CD4-positive, CD25-positive, alpha-beta regulatory T cell (primary cell): ENCODE measurements at places on chromosomes 1 and 21.

GRCh38 chr1:38942664-38943428, 1.2 kb upstream of the RHBDL2 start:
- DNase-seq, result no peak

DNA sequence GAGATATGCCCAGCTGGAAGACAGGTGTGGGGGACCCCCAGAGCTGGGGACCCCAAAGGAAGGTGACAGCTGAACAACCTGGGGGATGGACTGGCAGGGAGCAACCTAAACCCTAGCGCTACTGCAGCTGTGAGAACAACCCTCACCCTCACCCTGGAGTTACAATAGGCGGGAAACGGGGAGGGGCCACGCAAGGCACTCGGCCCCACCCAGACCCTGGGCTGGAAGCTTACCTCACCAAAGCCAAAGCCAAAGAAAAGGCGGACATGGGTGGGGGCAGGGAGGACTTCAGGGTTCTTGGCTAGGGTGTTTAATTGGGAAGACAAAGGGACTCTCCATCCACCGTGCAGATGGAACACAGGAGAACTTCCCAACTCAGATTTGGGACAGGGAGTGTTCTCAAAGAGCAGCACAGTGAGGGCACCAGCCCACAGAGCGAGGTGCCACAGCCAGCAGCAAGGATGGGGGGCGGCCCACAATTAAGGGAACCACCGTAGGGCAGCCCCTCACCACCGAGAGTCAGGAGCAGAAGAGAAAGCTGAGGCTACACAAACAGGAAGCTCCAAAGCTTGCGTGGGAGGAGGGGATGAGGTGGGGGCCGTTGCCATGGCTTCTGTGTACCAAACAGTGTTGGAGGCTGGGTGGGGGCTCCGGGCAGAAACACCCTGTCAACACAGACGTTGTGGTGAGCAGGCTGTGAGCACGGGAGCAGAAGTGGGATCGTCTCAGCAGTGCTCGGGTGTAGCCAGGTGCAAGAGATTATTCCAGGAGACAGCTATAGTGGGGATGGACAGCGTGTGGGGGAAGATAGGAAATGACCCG, 1.9 kb downstream of the TAGLN2 start:
- DNase-seq, result peak; percentile 91

GRCh38 chr1:21937034-21937371, at the start of gene HSPG2:
TSS of gene HSPG2 (minus strand) at chr1:21937310. CDS start at chr1:21937217, 93 bp downstream.
- no peak for DNase-seq

- no peak for DNase-seq
Observed at GRCh38 chr1:89822999-89823628, 2.3 kb downstream of the LRRC8D start.

DNA sequence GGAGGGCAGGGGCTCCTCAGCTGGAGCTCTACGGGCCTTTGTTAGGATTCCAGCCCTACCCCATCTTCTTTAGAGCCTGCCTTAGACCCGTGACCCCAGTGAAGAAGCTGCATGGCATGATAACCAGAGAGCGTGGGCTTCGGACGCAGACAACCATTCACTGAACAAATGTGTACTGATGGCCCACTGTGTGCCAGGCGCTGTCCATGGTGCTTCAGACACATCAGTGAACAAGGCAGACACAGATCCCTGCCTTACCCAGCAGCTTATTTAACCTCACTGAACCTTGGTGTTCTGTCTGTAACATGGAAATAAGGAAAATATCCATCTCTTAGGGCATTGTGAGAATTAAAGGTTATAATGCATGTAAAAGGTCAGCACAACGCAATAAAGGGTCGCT, 9.5 kb downstream of the CHIT1 start:
- DNase-seq, result no peak
